ENCODE measurements at places on chromosomes 13 and 19. TPM values are rescaled to one million over a fixed set of nuclear protein-coding genes. Genes with fewer than 3 reads are reported as not detected.

The KRTDAP gene
- not detected for total RNA-seq

The CYP4F11 gene
- not detected for total RNA-seq

The CYP4F22 gene
- total RNA-seq = not detected

The WTIP gene
- 38.5 TPM for total RNA-seq

The GIPR gene
- not detected for total RNA-seq

- DNase-seq = no peak
Observed at GRCh38 chr19:28542394-28543243, 670.3 kb downstream of the UQCRFS1 start.

- DNase-seq = no peak
Observed at GRCh38 chr13:28573595-28574373, 78.9 kb upstream of the FLT1 start.

GRCh38 chr19:3665681-3666544, 34.4 kb downstream of the PIP5K1C start:
- DNase-seq = no peak

GRCh38 chr13:27975564-27976361, 6.6 kb upstream of the CDX2 start:
- no peak for DNase-seq

DNA sequence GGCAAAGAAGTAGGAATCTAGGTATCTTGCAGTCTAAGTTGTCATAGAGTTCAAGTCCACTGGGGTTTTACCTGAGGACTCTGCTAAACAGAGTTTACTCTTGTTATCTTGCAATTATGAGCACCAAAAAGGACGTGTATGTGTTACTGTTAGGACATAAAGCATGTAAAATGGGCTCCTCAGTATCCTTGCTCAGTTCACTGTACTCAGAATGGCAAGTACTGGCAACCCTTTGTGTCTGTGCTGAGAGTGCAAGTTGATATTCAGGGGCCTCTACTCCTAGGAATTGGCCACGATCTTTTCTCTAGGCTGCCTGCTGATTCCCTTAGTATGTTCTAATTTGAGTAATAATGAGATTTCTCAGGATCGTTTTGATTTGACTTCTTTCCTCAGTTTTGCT, 13.3 kb downstream of the TDRD3 start:
- no peak for DNase-seq
